ENCODE measurements at places on chromosomes 4 and X. TPM values are rescaled to one million over a fixed set of nuclear protein-coding genes. Genes with fewer than 3 reads are reported as not detected.

GRCh38 chrX:154020536-154021115 lies 924 bp upstream of the IRAK1 start:
- H3K36me3 ChIP-seq, result peaks cover 4% of the 10 kb centered on the region
- peaks cover 20% of the 10 kb centered on the region for H3K4me1 ChIP-seq

Gene SLC9B1
- 1.7 TPM for total RNA-seq

DNA sequence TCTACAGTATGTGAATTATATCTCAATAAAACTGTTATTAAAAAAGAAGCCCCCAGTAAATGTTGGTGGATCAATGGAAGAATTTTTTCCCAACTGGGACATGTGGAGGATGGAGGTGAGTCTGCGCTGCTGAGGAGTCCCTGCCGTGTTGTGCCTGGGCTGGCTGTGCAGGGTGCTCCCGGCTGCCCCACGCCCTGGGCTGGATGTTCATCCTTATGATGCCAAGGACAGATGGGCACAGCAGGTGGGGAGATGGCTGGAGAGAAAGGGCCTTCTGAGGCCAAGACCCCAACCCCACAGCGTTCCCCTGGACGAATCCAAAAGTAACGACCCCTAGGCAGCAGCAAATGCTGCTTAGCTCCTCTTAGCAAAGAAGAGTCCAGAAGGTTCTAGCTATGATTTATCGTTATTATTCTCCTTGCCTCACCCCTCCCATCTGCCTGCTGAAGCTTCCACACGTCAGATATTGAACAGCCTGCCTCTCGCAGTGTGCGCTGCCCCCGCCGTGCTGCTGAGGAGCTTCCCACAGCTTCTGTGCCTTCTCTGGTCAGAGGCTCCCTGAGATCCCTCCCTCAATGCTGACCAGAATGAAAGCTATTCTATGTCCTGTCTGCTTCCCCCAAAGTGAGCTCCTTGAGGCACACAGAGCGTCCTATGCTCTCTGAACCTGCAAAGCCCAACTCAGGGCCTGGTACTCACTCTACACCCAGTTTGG lies 26.5 kb downstream of the HMX1 start:
- peak overlapping the region; percentile 67 for H3K27ac ChIP-seq
- peaks cover 35% of the 10 kb centered on the region for H3K27me3 ChIP-seq
- no peaks in the 10 kb centered on the region for H3K36me3 ChIP-seq
- no peak overlapping the region for H3K4me3 ChIP-seq
- H3K4me1 ChIP-seq, result no peaks in the 10 kb centered on the region

- no peak overlapping the region for H3K27ac ChIP-seq
- H3K27me3 ChIP-seq, result no peaks in the 10 kb centered on the region
- no peak overlapping the region for H3K4me3 ChIP-seq
- peaks cover 19% of the 10 kb centered on the region for H3K4me1 ChIP-seq
- no peaks in the 10 kb centered on the region for H3K36me3 ChIP-seq
Measured at GRCh38 chrX:154040307-154040756, 20.6 kb upstream of the IRAK1 start.

Gene MAGEA9B
- total RNA-seq, result not detected

Gene SPANXN4
- total RNA-seq, result not detected

DNA sequence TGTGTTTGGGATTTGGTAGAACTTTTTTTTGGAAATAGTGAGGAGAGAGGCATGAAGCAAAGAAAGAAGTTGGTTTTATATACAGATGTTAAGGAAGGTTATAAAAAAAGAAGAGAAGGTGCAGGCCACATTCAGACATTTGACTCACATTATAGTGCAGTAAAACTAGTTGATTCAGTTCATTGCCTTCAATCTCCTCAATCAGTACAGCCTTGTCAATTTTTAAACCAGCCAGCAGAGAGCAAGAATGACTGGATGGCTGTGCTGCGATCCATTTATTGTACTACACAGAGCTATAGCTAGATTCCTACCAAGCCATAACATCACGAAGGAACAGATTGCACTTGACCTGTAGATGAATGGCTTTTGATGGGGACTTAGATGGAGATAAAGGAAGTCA lies 79.7 kb upstream of the LSM6 start:
- H3K27me3 ChIP-seq, result no peaks in the 10 kb centered on the region
- H3K4me3 ChIP-seq, result no peak overlapping the region
- H3K4me1 ChIP-seq, result no peaks in the 10 kb centered on the region

DNA sequence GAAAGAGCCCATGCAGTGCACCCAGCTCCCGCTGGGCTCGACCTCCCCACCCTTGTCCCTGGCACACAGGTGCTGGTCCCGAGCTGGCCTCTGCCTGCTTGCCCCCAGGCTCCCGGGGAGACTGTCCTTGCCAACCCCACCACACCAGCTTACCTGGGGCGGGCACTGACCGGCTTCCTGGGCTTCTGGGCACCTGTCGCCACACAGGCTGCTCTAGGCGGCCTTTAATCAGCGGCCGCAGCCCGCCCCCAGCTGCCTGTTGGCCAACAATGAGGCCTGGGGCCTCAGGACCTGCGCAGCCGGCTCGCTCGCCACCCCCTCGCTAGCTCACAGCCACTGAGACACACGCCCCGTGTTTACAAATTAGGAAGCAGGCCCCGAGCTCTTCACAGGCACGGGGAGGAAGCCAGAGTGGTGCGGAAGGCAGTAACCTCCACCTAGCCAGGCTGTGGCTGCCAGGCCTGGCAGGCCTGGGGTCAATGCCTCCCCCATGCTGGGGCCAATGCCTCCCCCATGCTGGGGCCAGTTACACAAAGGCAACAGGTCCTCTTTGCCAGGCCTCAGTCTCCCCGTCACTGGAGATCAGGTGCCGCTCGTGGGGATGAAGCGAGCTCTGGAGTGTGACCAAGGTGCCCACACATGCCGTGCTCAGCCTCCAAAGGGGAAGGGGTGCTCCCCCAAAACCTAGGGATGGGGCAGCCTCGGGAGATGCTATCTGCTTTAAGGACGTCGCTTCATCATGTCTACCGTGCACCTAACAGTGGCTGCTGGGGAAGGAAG lies at the start of gene TREX2:
TREX2 (minus strand) TSS at position 201 of the 780 bp plus-strand sequence. CDS start 626 bp downstream, outside the sequence.
- peaks cover 4% of the 10 kb centered on the region for H3K4me1 ChIP-seq
- H3K36me3 ChIP-seq, result no peaks in the 10 kb centered on the region
- H3K27me3 ChIP-seq, result no peaks in the 10 kb centered on the region
- no peak within 1 kb of the TSS for H3K27ac ChIP-seq
- DNase-seq, result no peak

Gene CSN1S1
- total RNA-seq, result not detected

Gene XAGE1A
- not detected for total RNA-seq

Gene ZNF630
- 2.1 TPM for total RNA-seq

Gene GPR143
- total RNA-seq, result 2.4 TPM

Data from neural crest cell (in vitro differentiated cells).